Natural killer cell treated with Interleukin-12 subunit alpha and Interleukin-12 subunit beta and Interleukin-15 and Interleukin-18, amount 100 ng/mL, for 72 hours (primary cell): ENCODE measurements at places on chromosomes 4 and X.

- DNase-seq = no peak
Observed at GRCh38 chrX:27838185-27838584, 30.4 kb downstream of the MAGEB10 start.

- no peak for DNase-seq
Observed at GRCh38 chrX:103107836-103108235, 14.9 kb upstream of the NXF3 start.

DNA sequence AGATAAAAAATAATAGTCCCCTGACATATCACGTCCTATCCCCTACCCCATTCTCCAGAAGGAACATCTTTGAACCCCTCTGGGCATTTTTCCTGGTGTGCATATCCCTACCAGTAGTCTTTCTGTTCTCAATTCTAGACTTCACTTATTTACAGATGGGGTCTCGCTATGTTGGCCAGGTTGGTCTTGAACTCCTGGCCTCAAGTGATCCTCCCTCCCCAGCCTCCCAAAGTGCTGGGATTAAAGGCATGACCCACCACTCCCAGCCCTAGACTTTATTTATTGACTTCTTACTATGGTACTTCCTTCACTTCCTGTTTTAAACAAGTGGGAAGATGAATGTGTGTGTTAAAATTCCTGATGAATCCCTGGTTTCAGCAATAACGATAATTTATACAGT lies 612 bp upstream of the RRAGB start:
- no peak for DNase-seq

DNA sequence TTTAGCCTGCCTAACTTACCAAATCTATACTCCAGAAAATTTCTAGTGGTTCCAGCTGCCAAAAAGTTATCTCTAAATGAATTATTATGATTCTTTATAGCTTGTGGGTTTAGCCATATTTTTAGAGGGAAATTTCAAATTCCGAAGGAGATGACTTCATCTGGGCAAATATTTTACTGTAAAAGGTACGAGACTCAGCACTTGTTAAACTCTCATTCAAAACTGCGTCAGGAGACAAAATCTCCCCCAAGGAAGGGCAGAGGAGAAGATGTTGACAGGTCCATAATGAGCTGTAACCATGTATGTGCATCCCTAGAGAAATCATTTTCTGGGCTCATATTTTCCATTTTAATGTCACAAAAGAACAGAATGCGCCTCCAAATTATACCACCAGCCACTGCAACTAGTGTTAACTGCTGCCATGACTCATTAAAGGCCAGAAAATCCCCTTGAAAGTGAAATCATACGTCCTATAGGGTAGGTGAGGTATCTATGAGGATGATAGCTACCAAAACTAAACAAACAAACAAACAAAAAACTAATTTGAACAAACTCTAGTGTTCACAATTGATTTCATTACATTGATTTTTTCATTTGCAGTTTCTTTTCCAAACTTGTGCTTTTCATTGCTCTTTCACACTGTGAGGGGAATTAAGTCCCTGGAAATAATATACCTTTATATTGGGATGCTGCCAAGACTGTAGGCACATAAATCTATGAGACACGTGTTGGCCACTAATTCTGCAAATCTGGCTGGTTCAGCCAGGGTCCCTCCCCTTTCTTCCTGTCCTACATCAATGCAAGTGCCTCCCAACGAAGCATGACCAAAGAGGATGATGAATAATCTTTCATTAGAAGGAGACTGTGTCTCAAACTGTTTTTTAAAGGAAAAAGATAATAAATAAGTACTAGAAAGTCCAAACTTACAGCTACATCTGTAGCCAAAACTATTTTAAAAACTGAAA lies 85.8 kb downstream of the ARHGAP6 start:
- no peak for DNase-seq

- no peak for DNase-seq
Observed at GRCh38 chrX:39716401-39716800, 381.4 kb downstream of the BCOR start.

- DNase-seq = no peak
Observed at GRCh38 chrX:32126997-32127396, 1055.2 kb upstream of the FTHL17 start.

DNA sequence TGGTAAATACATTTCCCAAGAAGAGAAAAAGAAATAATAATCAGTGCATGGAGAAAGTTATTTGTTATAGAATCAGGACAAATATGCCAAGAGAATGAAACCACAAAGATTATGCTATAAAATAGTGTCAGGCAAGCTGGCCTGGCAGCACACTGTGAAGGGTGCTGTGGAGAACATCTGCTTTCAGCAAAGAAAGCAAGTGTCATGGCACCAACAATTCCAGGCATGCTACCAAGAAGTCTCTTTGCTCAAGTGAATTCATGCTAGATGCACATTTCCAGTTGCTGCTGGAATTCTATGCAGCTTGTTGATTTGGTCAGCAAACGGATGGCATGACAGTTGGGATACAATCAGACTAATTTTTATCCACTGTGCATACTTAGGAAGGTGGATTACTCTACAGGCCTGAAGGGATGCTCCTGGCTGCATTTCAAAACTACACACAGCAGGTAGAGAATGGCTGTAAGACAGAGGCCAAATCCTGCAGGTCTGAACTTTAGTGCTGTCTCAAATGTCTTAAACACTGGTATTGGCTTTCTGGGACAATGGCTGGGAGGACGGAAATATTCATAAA lies 154.6 kb upstream of the FAT1 start:
- DNase-seq = no peak
